Activated CD4-positive, alpha-beta T cell treated with anti-CD3 and anti-CD28 coated beads, Interleukin-2, amount 50 U/mL, for 24 hours (primary cell): ENCODE measurements at places on chromosomes 16 and 17.

DNA sequence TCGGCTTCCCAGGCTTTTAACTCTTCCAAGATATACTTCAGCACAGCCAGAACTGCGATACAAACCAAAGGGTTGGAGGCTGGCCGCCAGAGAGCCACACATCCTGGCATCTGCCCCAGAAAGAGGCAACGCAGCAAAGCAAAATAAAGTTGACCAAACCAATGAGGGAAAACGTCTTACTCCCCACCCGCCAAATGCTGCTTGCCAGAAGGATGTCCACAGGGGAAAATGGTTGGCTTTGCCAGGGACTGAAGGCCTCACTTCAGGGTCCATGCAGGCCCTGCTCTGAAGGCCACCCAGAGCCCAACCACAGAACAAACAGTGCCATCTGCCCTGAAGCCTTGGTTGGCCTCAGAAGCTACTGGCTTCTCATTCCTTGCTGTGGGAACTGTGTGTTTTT lies 15.0 kb downstream of the CACNG1 start:
- DNase-seq = no peak

DNA sequence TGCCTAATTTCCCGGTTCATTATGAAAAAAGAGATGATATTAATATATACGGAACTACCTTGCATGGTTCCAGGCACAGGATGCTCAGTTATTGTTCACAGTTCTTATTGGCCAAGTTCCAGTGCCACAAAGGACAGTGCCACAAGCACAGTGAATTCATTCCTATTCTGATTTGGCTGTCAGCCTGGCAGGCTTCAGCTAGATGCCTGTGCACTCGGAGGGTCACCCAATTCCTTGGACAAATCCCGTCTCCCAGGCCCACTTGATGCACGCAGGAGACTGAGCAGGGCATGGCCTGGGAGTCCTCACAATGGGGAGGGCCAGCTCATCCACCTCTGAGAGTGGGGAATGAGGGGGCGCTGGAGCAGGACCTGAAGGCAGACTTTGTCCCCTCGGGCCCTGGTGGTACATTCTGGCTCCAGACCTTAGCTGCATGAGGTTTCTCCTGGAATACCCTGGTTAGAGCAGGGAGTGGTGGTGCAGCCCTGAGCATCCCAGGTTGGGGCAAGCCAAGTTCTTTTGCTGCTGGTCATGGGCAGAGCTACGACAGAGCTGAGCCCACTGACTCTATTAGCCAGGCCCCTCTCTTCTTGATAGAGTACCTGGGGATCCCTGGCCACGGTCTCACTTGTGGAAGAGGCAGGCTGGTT lies 41.4 kb downstream of the MIS12 start:
- DNase-seq = no peak

- peak; percentile 49 for DNase-seq
These were observed 67.3 kb downstream of the ANKRD11 start for GRCh38 chr16:89422905-89423630.

DNA sequence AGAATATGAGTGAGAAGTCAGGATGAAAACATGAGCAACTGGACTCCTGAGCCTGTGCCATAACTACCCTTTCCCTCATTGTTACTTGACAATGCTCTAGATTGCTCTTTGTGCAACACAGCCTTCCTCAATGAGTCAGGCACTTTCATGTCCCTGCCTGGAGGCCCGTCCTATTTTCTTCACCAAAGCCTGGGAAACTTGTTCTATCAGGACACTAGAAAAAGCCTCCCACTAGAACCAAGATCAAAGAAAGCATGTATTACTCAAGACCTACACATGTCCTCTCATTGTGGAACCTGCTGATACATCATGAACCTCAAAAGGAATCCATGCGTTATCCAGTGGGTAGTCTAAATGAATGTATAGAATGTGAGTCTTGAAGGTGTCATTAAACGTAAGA lies 624.5 kb downstream of the TOX3 start:
- no peak for DNase-seq
